H1 (cell line): ENCODE measurements at places on chromosomes 4 and X.

DNA sequence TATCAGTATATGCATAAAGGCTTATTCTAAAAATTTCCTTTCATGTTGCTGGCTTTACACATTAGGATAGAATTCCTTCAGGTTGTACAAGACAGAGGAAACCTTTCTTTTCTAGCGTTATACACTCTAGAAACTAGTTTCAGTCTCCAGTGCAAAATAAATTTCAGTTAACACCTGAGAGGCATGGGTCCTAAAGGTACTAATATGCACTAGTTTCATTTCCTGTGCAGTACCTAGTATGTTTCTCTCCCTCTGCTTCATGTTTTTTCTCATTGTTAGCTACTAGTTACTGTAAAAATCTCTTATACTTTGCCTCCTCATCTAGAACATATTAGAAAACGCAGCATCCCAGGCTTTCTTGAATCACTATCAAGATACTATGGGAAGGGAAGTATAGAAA, 54.0 kb downstream of the SNX25 start:
- DNase-seq, result no peak

DNA sequence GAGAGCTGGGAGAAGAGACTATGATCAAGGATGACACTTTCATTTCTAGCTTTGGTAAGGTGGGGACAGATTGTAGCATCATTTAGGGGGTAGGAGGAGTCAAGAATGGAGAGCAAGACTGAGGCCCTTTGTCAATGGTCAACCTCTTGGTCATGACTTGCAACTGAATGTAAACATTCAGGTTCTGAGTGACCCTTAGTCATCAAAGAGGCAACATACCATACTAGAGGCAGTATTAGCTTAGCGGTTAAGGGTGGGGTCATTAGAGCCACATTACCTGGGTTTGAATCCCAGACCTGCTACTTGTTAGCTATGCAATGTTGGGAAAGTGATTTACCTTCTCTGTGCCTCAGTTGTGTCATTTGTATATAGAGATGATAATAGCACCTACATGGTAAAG, 76.5 kb downstream of the MED28 start:
- no peak for DNase-seq

DNA sequence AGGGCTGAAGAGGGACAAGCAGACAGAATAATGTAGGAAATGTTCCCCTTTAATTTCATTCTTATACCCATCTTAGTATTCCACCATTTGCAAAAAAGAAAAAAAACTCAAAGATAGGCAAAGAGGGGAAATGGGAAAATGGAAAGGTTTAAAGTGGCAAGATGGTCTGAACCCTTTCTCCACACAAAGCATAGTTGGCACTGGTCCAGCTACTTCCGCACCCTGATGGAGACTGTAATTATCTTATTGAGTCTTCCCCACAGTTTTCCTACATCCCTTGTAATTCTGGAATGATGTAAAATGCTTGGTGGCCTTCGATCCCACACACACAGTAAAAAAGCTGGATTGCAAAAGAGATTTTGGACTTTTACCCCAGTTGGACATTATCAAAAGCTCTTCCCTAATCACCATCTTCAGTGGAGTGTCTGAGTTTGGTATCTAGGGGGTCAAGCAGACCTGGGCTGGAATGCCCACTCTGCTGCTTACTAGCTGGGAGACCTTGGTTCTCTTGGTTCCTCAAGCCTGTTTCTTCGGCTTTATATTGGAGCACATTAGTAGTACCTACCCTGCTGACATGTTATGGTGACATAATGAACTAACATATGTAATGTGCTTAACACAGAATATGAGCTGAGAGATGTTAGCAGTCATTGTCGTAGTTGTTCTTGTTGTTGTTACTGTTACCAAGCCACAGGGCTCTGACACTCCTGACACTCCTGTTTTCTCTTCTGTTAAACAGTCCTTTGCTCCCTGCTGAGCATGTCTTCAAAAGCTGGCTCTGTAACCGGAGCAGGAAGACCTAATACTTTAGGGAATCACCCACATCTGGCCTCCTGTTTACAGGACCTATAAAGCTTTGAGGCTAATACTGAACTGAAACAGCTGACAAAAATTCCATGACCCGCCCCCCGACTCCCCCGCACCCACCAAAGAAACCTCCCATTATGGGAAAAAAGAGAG, 4.7 kb downstream of the SRPX2 start:
- DNase-seq, result no peak

DNA sequence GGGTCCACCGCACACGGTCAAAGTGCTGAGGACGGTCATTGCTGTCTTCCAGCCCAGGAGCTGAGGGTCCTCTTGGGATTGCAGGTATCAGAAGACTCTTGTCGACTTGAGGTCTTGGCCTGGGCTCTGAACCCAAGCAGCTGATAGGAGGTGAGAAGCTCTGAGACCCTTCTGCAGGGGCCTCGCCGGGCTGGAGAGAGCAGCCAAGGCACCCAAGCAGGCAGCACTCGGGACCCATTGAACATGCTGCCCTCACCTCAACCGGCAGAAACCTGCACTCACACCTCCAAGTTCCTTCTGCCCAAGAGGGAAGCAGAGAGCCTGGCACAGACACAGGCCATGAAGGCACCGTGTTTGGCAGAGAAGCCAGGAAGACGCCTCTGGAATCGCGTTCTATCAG, 34.1 kb downstream of the PDHA1 start:
- DNase-seq, result no peak

- DNase-seq, result peak; percentile 39
Observed at GRCh38 chr4:3257103-3257555, 8.2 kb downstream of the MSANTD1 start.

- no peak for DNase-seq
Observed at GRCh38 chr4:140085062-140085622, 68.8 kb downstream of the MAML3 start.
